SK-N-MC (cell line): ENCODE measurements at places on chromosomes 5 and 9.

- DNase-seq: no peak
Measured at GRCh38 chr5:36079200-36079781, 12.6 kb upstream of the UGT3A2 start.

GRCh38 chr9:79357194-79357593, 214.6 kb upstream of the TLE4 start:
- DNase-seq: no peak

GRCh38 chr5:80207832-80208231, 48.0 kb downstream of the SERINC5 start:
- no peak for DNase-seq

- DNase-seq: no peak
Measured at GRCh38 chr9:91451431-91452270, 28.0 kb upstream of the NFIL3 start.

DNA sequence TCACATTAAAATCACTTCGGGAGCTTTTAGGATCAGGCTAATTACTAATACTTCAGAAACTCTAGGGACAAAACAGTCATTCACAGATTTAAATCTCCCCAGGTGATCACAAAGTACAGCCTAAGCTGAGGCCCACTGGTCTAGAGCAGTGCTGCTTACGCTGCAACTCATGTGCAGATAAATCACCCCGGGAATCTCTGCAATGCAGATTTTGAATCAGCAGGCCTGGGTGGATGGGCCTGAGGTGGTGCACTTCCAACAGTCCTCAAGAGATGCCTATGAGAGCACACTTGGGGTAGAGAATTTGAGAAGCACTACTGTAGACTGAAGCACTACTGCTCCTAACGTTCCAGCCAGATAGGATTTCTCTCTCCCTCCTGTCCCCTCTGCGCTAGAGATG, 28.4 kb downstream of the CSF1R start:
- no peak for DNase-seq

DNA sequence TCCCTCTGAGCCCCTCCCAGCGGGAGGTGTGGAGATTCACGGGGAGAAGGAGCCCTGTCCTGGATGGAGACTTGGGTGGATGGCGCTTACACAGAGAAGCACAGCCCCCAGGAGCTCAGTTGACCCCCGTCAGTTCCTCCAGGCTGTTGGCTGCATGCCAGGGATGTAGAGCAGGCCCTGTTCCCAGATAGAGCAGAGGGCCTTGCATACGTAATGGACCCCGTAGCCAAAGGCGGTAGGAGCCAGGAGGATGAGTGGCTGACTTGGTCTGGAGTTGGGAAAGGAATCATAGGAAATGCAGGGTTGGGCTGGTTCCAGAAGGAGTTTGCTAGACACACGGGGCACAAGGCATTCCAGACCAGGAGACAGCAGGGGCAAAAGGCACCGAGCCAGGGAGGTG, 2.5 kb downstream of the PMPCA start:
- no peak for DNase-seq

- DNase-seq: no peak
Measured at GRCh38 chr5:68529581-68529980, 314.0 kb downstream of the PIK3R1 start.
